Stimulated activated CD8-positive, alpha-beta memory T cell treated with anti-CD3 and anti-CD28 coated beads, Interleukin-4, amount 100 ng/mL, for 4 hours (primary cell): ENCODE measurements at places on chromosomes 4 and X.

- DNase-seq: no peak
These were observed 50.4 kb downstream of the MGARP start for GRCh38 chr4:139229534-139230039.

GRCh38 chr4:98617358-98618047 is 40.9 kb downstream of the TSPAN5 start:
- DNase-seq: no peak

DNA sequence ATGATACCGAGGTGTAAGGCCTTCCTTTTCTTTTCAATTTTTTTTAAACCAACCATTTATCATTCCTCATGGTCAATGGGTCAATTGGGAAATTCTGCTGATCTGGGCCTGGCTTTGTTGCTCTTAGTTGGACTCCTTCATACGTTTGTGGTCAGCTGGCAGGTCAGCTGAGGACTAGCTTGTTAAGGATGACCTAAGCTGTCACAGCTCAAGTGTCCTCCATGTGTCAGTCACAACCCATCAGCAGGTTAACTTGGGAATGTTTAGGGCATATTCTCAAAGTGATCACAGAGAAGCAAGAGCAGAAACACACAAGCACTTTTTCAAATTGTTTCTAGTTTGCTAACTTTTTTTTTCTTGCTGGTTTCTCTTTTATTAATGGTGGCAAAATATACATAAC is 117.4 kb upstream of the MAB21L2 start:
- DNase-seq: no peak

DNA sequence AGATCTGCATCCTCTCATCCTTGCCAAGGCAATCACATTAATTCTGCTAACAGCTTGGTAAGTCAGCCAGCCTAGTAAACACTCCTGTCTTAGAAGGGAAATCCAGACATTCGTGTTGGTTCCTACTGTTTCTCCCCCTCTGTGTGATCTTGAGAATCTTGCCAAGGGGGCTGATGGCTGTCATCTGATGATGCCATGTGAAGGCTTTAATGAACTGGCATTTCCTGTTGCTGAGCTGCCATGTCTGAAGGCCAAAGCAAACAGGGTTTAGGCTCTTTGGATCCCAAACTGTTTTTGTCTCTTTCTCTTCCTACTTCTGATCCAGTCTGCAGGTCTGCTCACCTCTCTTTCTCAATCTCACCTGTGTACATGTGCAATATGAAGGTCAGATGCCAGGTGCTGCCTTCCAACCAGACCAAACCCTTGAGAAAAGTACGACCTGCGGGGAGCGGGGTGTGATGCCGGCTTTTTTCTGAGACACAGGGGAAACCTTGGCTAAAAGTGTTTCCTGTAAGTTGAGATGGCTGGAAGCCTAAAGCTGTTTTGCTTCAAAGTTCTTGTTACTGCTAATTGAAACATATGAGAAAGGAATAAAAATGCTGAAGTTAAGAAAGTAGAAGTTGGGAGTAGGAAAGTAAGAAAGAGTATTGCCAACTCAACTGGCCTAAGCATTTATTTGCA is 532.9 kb downstream of the ANKRD50 start:
- DNase-seq: no peak

GRCh38 chr4:99724067-99724466 is 66.4 kb upstream of the C4orf54 start:
- no peak for DNase-seq

GRCh38 chrX:103063191-103063845 is 653 bp downstream of the BEX1 start:
- DNase-seq: no peak

GRCh38 chr4:7337196-7338058 is 97.3 kb downstream of the PSAPL1 start:
- DNase-seq: no peak

GRCh38 chrX:150094996-150095395 is 156.7 kb upstream of the EOLA2 start:
- DNase-seq: no peak

DNA sequence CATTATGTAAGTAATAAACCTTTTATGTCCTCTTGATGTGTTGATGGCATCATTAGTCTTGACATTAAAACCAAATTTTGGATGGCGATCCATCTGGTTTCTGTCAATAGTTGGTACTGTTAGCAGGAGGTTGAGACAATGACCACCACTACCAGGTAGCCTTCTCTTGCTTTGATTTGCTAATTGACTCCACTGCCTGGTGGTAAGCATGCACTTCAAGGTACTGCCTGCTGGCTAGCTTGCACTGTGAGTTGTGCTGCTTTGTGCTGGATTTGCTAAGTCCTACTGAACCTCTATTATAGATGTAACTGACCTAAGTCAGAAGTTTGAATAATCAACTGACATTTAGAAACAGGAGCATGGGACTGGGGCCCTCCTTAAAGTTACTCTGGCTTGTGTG is 46.3 kb downstream of the ATP1B4 start:
- no peak for DNase-seq

DNA sequence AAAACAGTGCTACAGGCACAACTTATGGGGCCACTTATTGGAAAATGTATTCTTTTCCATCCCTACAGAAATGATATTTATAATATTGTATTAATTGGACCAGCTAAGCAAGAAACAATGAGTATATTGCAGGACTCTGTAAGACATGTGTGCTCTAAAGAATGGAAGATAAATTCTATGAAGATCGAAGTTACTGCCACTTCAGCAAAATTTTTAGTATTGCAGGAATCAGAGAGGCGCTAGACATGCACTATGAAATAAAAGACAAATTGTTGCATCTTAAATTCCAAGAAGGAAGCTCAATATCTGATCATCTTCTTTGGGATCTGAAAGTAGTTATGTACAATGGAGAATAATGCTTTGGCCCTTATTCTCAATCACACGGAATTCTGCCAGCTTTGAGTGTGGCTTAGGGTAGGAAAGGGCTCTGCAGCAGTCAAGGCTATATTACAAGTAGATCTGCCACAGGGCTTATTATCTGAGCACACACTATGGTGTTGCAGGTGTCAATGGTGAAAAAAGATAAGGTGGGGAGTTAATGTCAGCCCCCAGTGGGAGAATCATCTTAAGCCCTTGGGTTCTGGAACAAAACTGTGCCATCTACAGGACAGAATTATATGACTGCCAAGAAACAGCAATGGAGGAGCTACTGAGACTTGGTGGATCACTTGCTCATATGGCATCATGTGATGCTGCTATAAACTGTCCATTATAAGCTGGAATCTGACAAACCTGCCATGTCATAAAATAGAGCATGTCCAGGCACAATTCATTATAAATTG is 334.0 kb upstream of the NDST3 start:
- no peak for DNase-seq

GRCh38 chr4:181597766-181598165 is 645.4 kb upstream of the TENM3 start:
- no peak for DNase-seq

- no peak for DNase-seq
These were observed 29.0 kb upstream of the INPP4B start for GRCh38 chr4:142875117-142875516.

DNA sequence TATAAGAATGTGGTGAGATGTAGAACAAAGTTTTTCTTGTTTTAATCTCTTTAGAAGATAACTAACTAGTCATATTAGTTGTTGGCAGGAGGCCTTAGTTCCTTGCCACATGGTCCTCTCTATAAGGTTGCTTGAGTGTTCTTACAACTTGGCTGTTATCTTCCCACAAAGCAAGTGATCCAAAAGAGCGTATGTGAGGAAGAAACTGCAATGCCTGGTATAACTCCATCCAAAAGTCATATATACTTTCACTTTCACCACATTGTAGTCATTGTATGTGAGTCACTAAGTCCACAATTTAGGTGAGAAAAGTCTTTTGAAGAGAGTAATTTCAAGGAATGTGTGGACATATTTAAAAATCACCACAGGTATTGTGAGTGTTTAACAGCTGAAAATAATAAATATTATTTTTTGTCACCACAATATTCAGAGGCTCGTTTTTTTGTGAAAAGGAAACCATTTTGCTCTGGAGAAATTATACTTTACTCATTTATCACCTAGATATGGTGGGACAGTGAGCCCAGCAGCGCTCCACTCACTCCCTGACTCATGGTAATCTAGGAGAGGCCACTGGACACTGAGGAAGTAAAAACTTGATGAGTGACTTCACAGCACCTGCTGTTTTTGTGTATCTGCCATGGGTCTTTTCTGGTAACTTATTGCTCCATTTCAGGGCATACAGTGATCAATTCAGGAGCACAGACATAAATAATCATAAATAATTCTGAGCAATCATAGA is 369.4 kb upstream of the NDST3 start:
- no peak for DNase-seq

- DNase-seq: no peak
These were observed 91.0 kb downstream of the MID1 start for GRCh38 chrX:10529344-10529743.

GRCh38 chr4:71303287-71303686 is 35.5 kb upstream of the SLC4A4 start:
- no peak for DNase-seq

DNA sequence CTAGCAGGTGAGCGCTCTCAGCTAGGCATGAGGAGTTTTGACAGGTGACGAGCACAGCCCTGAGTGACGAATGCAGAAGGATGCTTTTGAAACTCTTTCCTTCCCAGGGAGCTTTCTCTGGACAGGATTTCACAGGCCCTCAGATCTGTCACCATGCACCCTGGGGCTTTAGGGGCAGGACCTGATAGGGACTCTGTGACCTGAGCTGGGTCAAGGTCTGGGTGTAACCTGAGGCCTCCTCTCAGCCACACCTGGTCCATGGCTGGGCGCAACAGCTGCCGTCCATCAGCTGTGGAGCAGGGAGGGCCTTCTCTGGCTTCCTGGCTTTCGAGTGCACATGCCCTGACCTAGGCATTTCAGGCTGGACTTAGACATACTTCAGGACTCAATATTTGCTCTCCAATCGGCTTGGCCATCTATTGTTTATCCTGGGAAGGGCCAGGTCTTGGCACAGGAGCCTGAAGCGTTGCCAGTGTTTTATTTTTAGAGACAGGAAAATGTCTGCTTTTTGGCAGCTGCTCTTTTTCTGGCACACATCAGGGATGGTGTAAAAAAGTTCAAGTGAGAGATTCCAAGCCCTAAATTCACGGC is 56.4 kb downstream of the C4orf51 start:
- no peak for DNase-seq

GRCh38 chr4:89303177-89303576 is 4.4 kb downstream of the GPRIN3 start:
- DNase-seq: no peak

- no peak for DNase-seq
These were observed 45.3 kb upstream of the CDKN2AIP start for GRCh38 chr4:183399126-183399522.

DNA sequence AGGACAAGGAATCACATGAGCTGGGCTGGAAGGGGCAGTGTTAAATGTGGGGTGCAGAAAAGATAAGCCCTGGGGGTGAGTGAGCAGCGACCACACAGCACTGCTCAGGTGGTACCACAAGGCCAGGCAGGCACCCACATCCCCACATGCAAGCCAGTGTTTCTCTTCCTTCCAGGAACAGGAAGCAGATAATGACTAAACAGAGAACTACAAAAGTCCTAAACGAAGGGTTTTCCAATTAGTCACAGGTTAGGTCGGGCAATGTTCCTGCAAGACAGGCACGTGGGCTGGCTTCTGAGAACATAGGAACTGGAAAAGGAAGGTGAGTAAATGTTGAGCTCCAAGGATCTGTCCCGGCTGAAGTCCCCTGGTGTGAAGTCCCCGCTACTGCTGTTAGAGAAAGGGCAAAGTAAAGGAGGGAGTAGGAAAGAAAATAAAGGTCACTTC is 19.5 kb downstream of the RELL1 start:
- DNase-seq: no peak

DNA sequence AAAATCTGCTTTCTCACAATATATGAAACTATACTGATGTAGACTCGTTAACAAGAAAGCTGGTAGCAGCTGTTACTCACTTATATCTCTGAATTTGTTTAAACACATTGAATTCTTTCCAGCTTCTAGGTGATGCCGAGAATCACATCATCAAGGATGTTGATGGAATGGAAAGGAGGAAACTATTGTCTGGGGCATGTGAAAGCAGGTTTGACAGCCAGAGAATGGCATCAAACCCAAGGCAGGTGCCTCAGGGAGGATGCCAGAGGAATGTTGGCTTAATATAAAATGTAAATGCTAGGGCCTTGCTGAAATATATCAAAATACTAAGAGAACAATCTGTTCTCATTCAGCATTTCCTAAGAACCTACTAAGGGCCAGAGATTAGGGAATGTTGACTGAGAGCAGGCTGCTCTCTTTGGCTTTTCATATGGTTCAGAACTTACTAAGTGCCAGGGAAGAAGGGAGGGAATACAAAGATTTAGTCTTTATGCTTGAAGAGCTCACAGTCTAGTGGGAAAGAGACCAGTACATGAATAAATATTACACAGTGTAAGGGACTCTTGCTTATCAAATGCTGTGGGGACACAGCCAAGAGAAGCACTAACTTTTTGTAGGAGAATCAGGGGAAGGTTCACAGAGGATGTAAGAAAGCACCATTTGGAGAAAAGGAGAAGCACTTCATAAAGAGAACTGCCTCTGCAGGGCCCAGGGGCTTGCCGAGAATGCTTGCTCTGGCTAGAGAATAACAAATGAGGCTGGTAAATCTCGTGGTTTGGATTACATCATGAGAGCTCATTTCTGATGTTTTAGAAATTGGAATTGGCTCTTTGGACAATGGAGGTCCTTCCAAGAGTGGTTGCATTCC is 14.7 kb downstream of the SLIT2 start:
- DNase-seq: no peak

GRCh38 chr4:113502476-113502875 is 259.1 kb downstream of the CAMK2D start:
- DNase-seq: no peak

DNA sequence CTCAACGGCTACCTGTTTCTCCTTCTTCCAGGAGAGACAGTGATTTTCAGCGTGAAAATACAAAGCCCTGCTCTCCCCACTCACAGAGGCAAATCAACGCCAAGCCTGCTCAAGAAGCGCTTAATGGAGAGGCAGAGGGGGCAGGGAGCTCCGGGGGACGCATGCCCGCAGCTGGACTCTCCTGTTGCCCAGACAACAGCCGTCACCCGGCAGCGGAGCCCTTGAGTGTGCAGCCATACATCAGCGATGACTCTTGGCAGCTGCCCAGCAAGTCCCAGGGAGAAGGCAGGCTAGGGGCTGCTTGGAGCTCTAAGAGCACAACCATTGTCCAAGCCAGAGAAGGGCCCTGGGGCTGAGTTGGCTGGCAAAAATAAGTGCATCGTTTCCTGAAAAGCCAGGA is 71.0 kb upstream of the AFAP1 start:
- no peak for DNase-seq

DNA sequence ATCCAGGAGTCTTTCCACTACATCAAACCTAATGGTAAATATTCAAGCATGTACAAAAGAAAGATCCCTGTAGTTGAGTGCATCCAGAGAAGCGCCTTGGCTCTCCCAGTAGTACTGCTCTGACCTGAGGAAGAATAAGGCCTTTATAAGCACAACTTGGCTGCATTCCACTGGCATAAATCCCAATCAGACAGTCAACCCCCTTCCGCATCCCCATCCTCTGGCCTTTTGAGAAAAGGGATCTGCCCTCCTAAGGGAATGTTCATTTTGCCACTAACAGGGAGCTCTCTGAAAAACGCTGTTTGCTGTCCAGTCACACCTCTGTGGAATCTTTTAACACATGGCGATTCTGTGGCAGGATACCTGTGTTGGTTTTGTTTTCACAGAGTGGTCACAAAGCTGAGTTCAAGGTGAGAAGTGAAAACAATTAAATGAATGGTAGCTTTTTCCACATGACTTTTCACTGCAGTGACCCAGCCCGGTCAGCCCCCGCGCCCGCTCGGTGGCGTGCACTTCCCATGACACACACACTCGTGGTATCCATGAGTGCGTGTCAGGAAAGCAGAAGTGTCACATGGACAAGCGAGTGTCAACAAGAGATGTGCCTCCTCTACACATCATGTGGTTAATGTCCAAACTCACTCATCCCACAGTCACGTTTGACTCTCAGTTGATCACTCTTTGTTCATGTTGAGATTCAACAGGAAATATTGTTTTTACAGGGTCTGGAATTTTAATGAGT is 112.2 kb upstream of the ENPP6 start:
- DNase-seq: no peak
